ENCODE measurements at places on chromosomes 5 and 9.

- DNase-seq = no peak
These were observed 121.0 kb downstream of the FEM1C start for GRCh38 chr5:115423541-115423940.

DNA sequence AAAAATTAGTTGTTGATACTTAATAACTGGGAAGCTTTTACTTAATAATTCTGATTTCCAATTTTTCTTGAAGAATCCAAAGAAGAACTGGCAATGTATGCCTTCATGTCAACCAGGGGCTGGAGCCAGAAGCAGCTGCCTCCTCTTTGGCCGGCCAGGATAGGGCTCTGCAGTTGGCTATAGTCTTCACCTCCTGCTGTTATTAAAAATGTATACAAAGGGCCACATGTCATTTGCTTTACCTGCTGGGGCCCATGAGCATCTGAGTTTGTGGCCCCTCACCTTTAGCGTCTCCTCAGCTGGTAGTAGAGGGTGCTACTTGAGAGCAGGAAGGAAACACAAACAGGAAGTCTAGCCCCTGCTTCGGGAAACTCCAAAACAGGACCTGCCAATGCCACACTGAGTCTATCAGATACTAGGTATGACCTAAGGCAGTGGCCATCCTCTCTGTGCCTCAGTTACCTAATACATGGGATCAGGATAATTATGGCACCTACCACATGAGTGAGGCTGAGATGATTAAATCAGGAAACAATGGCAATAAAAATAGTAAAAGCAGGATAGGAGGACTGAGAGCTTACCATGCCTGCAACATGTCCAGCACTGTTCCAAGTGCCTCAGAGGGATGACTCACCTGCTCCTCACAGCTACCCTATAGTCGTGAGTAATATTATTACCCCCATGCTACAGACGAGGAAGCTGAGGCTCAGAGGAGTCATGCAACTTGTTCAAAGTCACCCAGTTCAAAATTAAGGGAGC, 21.3 kb downstream of the CCDC69 start:
- no peak for DNase-seq

- DNase-seq = no peak
These were observed 222.5 kb upstream of the IL12B start for GRCh38 chr5:159552751-159553150.

DNA sequence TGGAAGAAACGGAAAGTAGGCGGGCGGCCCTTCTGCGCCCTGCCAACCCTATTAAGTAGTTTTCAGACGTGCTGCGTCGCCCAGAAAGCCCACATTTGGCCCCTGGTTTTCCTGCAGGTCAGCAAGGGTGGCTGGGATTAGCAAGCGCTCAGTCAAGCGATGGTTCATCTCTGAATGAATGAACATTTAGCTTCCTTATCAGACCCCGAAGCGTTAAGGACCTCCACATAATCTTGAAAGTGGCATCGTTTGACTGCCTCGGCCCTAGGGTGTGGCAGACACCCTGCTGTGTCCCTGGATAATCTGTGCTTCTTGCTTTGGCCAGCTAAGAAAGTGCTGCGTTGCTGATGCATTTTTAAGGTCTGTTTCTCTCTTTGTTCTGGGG, 684 bp downstream of the TOR1B start:
- no peak for DNase-seq

DNA sequence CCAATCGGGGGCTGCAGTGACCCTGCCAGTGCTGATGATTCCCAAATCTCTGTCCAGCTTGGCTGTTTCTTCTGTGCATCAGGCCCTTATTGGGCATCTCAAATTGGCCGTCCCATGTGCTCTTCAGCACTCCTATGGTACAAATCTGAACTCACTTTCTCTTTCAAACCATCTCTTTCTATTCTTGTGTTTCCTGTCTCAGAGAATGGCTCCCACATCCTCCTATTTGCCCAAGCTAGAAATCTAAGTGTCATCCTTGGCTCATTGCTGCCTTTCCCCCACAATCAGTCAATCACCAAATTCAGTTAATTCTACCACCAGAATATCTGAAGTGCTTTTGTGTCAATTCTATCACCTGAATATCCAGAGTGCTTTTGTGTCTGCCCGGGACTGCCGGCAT, 336.6 kb downstream of the CWC27 start:
- DNase-seq = no peak

DNA sequence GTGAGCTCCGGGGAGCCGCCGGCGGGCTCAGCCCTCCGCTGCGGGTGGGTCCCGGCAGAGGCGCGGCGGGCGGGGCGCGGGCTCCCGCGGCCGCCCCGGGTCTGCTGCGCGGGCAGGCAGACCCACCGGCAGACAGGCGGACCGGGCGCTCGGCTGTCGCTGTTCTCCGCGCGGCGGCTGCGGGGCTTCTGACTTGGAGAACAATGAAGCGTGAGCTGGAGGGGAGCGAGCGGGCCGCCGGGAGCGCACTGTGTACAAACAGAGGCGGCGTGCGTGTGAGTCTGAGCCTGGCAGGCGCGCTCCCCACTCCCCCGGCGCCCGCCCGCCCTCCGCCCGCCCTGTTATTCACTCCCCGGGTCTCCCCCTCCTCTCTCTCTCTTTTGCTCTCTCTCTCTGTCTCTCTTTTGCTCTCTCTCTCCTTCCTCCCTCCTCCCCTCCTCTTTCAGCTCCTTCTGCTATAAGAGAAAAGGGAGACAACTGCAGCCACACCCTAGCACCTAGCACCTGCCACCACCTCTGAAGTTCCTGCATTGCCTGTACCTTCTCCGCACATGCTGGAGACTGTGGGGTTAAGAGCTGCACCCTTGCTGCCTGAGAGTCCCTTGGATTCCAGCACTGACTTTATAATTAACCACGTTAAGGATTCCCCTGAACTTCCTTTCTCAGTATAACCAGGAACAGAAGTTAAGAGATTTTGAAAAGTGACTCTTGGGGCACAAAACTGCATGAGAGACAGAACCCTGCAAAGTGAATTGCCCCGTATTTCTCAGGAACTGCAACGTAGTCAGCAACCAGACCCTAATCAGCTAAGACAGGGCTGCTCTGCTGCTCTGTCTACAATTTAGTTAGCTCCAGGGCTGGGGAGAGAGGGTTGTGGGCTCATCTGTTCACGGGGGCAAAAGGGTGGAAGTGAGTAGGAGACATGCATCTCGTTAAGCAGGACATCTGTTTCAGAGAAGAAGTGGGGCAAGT, at the start of gene EDIL3:
EDIL3 (minus strand) TSS at position 277 of the 972 bp plus-strand sequence. CDS start 506 bp downstream, outside the sequence.
- DNase-seq = no peak

GRCh38 chr5:122311497-122311960, 508 bp upstream of the SNCAIP start:
- DNase-seq = no peak

DNA sequence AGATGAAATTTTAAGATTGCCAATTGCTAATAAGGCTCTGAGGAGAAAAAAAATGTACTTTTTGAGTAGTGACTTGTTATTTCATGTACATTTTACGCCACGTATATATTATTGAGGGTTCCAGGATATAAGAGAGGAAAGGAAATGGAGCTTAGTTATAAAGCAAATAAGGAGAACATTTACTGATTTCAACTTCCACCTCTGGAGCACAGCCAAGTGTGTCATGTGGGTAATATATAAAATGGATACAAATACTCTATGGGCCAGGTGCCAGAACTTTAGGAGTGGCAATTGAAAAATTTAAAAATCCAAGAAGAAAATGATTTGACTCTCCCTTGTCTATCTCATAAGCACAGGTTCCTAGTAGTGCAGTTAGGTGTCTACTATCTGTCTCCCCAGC, 45.0 kb upstream of the VLDLR start:
- no peak for DNase-seq

DNA sequence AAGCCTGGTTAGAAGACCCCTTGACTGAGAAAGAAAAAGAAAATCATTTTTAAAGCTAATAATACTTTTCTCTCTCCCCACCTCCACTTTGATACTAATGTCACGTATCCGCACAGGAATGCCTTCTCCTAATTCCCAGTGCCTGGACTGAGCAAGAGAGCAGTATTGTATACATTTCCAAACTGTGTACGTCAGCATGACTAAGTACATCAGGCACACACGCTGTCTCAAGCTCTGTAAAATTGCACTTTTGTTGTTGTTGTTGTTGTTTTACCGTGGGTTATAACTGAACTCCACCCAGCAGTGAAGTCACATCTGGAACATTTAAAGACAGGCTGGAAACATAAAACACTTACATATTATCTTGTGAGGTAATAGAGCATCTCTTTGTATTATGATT, 407.6 kb downstream of the DNAH5 start:
- DNase-seq = no peak

DNA sequence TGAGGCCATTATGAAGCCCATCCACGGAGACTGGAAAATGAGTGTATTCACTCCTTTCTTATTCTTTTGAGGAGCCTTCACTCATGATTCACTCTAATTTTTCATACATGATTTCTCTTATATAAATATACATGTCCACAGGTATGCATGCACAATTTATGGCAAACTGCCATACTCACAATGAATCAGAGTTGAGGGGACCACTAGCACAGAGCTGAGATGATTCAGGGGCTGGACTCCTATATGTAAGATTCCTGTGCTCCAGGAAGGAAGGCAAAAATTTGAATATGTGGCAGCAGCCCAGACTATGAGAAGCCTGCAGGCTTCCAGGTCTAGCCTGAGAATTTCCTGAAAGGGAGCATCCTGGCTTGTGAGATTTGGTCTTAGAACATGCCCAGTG, 484.6 kb downstream of the PRELID2 start:
- DNase-seq = no peak

DNA sequence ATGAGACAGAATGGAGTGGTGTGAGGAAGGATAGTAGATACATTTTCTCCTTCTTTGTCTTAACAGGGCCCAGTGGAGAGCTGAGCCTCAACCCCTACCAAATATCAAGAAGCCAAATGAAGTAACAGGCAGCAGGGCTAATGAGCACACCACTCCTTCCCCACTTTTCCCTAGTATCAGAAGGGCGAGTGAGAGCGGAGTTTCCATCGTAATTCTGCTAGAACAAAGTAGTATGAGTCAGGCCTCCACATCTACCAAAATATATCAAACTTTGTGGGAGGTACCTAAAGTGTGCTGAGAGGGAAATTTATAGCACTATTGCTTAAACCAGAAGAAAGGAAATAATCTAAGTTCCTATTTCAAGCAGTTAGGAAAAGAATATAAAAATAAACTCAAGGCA, 769.0 kb upstream of the RGMB start:
- DNase-seq = no peak

GRCh38 chr5:149182241-149182640, 40.9 kb downstream of the ABLIM3 start:
- DNase-seq = no peak

GRCh38 chr9:27717991-27718390, 144.7 kb upstream of the C9orf72 start:
- no peak for DNase-seq

DNA sequence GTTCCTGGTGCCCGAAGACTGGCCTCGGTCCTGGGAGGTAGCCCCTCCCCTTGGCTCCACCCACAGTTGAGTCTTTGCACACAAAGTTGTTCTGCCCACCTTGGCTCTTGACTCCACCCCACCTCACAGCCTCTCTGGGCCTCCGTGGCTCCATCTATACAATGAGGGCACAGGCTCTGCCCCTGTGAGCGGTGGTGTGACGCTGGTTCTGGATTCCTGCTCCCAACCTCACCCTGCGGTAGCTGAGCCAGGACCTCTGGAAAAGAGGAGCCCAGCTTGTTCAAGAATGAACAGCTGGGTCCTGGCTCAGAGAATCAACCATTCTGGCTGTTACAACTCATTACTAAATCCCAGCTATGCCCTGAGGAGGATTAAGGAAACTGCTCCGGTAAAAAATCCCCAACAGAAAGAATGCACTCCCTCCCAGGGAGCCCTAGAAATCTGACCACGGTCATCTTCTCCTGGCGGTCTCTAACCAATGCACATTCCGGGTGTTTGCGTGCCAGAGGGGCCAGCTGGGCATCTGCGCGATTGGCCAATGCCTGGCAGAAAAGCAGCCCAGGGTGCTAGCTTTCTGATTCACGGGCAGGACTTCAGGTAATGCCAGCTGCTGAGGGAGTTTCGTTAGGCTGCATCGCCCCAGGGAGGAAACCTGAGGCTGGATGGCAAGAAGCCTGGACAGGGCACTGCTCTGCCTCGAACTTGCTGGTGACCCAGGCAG, 9.9 kb upstream of the GRHPR start:
- DNase-seq = no peak

- DNase-seq = no peak
These were observed 141.6 kb downstream of the INSYN2B start for GRCh38 chr5:169838688-169839087.

DNA sequence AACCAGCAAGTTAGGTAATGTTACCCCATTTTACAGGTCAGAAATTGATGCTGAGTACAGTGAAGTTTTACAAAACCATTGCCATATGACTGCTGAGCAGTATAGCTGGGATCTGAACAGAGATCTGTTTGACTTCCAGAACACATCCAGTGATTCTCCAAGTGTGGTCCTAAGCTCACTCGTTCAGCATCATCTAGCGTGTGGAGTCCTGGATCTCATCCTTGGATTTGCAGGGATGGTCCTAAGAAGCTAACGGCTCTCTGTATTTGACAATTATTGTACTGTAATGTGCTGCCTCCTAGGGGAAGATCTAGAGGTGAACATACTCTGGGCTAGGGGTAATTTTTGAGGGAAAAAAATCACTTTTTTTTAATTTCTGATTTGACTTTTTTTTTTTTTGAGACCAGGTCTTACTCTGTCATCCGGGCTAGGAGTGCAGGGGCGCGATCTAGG, 1.4 kb downstream of the SLC26A2 start:
- DNase-seq = no peak

GRCh38 chr9:132756214-132756845, 86.1 kb downstream of the GTF3C4 start:
- no peak for DNase-seq

DNA sequence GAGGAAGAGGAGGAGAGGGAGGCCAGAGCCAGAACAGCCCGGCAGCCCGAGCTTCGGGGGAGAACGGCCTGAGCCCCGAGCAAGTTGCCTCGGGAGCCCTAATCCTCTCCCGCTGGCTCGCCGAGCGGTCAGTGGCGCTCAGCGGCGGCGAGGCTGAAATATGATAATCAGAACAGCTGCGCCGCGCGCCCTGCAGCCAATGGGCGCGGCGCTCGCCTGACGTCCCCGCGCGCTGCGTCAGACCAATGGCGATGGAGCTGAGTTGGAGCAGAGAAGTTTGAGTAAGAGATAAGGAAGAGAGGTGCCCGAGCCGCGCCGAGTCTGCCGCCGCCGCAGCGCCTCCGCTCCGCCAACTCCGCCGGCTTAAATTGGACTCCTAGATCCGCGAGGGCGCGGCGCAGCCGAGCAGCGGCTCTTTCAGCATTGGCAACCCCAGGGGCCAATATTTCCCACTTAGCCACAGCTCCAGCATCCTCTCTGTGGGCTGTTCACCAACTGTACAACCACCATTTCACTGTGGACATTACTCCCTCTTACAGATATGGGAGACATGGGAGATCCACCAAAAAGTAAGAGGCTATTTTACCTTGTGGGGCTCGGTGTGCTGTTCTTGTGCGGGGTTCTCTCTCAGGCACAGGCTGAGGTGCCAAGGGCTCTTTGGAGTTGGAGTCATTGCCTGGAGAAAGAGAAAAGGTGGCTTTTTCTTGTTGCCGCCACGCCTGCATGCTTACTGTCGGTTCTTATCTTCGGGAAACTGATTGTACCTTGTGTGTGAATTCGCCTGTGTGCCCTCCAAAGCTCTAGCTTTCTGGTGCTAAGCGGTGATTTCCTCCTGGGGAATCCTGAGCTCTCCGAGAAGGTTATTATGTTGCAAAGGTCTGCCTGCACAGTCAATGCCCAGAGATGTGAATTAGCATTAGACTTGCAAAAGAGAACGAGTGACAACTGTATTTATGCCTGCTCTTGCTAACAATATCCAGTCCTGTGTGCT, at the start of gene ISL1:
ISL1 (plus strand) TSS at position 318 of the 991 bp plus-strand sequence; CDS start at position 542, 224 bp downstream.
- DNase-seq = no peak

GRCh38 chr5:169918228-169918627, 62.1 kb downstream of the INSYN2B start:
- no peak for DNase-seq

All from cortex of kidney (tissue), 1 donor.